ENCODE measurements at places on chromosomes 5 and 9.

- no peak for DNase-seq
These were observed 41.7 kb downstream of the TMEM161B start for GRCh38 chr5:88226881-88227450.

GRCh38 chr9:11045589-11045988, 432.8 kb upstream of the PTPRD start:
- DNase-seq: no peak

- no peak for DNase-seq
These were observed 105.0 kb upstream of the ALDH1B1 start for GRCh38 chr9:38287420-38287985.

- DNase-seq: no peak
These were observed 5.3 kb downstream of the SLC36A3 start for GRCh38 chr5:151298063-151298855.

GRCh38 chr9:1604942-1605560, 410.1 kb upstream of the SMARCA2 start:
- DNase-seq: no peak

GRCh38 chr5:171710451-171711024, 75.1 kb upstream of the SMIM23 start:
- no peak for DNase-seq

GRCh38 chr9:113587471-113588031, 124.0 kb downstream of the RGS3 start:
- no peak for DNase-seq

DNA sequence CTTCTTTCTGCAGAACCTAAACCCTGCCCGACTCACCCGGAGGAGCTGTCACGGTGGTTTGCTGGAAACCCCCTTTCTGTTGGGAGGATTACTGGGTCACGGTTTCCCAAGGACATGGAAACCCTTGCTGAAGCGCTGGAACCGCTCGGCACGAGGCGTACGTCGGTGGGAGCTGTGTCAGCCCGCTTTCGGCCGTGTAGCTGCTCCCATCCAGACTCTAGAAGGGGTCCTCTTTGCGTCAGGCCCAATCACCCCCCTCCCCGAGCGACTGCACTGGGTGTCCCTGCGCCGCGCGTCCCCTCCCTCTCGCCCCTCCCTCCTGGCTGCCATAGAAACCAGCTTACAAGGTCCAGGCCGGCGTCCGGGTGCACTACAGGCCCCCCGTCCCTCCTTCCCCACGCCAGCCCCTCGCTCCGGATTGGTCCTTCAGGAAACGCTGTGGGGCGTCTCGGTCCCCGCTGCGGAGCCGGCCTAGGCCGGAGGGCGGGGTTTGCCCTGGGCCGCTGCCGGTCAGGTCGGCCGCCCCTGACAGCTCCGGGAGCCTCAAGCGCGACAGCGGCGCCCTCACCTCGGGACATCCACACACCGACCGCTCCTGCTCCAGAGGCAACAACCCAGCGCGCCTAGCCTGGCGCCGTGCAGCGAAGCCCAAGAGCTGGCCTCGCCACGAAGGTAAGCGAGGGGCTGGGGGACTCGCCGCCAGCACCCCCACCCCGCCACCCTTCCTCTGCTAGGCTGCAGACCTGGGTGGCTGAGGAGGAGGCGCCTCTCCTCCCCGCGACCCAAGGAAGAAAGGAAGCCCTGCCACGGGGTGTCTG, at the start of gene NIM1K:
Gene NIM1K (plus strand): TSS at position 486 of the 818 bp plus-strand sequence. CDS start 53,551 bp downstream, outside the sequence.
- DNase-seq: no peak

- DNase-seq: no peak
These were observed 16.2 kb downstream of the CLINT1 start for GRCh38 chr5:157842787-157843186.

- DNase-seq: no peak
These were observed 23.6 kb upstream of the KCNIP1 start for GRCh38 chr5:170480260-170480659.

GRCh38 chr5:128513806-128514205, 24.2 kb downstream of the FBN2 start:
- no peak for DNase-seq

DNA sequence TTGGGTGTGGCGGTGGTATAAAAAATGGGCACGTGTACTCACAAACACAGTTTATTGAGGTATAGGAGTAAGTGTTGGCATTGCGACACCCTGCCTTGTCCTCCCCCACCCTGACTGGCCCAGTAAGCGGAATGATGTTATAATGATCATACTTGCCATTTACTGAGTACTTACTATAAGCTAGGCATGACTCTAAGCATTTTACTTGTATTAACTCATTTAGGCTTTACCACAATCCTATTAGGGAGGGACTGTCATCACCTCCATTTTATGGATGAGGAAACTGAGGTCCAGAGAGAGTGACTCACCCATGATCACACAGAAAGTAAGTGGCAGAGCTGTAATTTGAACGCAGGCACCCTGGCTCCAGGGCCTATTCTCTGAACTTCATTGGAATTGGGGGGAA, 2.3 kb downstream of the SMIM3 start:
- no peak for DNase-seq

GRCh38 chr5:56941981-56942380, 9.9 kb downstream of the MIER3 start:
- DNase-seq: no peak

DNA sequence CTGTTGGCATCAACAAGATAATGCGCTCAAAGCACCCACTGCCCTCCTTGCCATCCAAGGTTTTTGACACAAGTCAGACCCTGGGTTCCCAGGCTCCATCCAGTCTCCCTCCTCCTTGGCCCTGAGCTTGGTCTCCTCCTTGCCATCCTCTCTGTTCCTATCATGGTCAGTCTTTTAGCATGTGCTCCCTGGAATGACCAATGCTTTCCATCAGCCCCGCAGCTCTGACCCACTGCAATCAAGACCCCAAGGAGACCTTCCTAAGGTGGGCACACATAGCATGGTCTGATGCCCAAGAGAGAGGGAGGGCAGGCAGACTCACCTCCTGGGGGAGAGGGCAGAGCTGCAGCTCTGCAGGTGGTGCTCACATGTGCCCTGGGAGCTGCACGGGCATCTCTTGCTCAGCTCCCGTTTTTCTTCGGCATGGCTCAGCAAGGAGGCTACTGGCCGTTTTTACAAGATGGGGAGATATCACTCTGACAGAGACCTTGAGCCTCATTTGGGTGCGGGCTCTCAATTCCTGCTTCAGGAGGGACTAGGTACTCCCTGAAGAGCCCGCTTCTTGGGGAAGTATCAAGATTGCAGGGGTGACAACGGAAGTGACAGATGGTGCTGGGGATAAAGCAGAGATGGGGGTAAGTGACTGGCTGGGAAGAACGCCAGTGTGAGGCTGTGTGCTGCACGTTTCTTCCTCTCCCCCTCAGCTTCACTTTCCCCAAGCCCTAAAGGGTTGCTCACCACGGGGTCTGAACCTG, 3.3 kb downstream of the SEPTIN8 start:
- no peak for DNase-seq

DNA sequence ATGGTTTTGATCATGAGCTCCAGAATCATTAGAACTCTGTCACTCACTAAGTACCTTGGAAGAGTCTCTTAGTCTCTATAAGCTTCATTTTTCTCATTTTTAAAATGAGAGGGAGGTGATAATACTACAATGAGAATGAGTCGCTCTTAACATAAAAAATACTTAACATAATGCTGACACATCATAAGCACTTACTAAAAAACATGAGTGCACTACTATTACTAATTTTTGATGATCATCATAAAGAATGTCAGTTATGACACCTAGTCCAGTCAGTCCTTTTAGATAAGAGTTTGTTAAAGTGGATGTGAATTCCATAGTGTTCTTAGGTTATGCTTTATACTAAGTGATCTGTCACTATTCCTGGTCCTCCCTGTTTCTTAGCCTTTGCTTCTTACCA, 200.4 kb upstream of the SLC24A2 start:
- no peak for DNase-seq

- DNase-seq: no peak
These were observed 115.5 kb upstream of the ACTBL2 start for GRCh38 chr5:57598097-57598496.

- no peak for DNase-seq
These were observed 194.8 kb upstream of the TRPC7 start for GRCh38 chr5:136560126-136560525.

DNA sequence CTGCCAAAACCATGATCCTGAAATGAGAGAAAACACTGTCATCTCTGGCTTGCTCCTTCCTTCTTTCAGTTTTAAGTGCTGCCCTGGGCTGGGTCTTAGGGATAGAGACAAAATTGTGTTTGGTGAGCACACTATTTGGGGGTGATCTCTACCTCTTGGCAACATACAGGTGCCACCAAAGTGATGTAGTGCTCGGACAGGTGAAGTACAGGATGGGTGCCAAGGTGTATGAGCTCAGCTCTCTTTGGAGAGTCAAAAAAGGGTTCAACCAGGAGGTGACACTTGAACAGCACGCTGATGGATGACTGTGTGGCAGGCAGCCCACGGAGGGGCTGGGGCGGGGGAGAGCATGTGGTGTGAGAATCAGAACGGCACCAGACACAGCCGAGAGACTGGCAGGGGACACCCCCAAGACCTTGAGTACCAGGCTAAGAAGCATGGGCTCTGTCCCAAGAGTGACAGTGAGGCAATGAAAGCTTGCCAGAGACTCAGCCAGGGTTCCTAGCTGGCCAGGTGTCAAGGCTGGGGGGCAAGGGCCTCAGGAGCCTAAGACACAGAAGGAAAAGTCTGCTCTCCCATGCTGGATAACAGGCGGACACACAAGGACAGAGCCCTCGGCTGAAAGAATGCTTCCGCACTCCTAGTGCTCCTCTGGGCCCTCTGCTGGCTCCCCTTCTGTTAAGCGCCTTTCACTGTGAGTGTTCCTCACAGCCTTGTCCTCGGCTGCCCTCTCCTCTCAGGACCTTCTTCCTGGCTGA, 2.5 kb downstream of the NHP2 start:
- no peak for DNase-seq

- no peak for DNase-seq
These were observed 36.1 kb upstream of the CCNG1 start for GRCh38 chr5:163401271-163401670.

DNA sequence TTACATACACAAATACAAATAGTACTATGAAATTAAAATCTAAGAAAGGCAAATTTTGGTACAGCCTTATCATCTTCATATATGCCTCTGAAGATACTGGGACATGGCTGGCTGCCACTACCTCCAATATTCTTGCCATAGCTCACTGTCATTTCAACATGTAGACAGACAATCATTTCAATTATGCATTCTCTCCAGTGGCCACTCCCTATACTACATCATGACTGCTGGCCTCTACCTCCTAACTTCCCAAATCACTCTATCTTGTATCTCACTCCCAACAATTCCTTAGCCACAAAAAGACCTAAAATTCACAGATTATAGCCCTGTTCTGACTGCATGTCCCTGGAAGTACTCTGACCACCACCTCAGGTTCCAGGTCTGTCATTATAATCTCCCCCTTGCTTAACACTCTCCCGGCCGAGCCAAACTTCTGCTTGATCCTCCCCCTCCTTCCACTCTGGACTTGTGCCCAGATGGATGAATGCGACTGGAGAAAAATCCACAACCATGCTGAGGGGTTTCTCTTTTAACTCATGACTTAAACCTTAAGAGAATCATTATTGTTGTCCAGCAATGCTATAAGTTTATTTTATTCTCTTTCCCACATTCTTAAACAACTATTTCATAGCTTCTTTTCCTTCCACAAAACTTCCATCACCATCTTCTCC, 225.3 kb upstream of the TLE4 start:
- no peak for DNase-seq

GRCh38 chr5:139276426-139276825, 17.1 kb upstream of the MATR3 start:
- DNase-seq: no peak

- DNase-seq: no peak
These were observed 3.8 kb downstream of the ARSI start for GRCh38 chr5:150298701-150299451.

GRCh38 chr9:111056538-111056937, 18.3 kb upstream of the LPAR1 start:
- no peak for DNase-seq

- DNase-seq: no peak
These were observed 270.6 kb downstream of the MLLT3 start for GRCh38 chr9:20351715-20352114.

DNA sequence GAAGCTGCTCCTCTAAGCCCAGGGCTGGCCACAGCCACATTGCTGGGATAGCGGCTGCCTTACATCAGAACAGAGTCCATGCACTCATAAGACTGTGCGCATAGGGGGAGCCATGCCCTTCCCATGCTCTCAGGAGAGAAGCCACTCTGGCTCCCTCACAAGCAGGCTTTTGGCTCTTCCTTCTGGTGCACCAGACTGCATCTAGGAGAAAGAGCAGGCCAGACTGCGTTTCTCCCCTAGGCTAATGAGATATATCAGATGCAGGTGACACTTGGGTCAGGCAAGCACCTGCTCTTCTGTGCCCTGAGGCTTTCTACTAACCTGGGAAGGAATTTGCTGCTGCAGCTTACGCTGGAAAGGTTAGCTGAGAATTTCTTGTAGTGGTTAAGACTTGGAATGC, 43.2 kb upstream of the BRINP1 start:
- DNase-seq: no peak

- DNase-seq: no peak
These were observed 4.8 kb upstream of the SLC6A19 start for GRCh38 chr5:1196562-1196961.

DNA sequence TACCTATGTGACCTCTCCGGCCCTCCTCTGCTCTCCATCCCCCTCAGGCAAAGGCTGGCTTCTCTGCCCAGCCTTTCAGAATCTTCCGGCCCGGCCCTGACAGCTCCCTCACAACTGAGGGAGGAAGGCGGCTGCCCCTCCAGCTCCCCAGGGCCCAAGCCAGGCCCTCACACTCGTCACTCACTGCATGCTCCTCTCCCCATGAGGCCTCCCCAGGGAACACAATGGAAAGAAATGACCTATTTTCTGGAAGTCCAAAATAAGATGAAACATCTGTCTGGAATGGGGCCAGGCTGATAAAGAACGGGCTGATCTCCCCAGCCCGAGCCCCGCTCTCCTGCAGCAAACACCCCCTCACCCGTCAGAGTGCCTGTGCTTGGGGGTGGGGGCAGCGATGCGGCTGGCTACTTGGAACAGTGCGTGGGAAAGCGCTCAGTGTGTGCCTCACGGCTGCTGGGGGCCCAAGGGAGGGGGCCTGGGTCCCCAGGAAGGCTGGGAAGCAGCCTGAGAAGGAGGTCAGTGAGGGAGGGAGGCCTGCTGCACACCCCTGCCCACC, 11.3 kb downstream of the PDGFRB start:
- DNase-seq: no peak

DNA sequence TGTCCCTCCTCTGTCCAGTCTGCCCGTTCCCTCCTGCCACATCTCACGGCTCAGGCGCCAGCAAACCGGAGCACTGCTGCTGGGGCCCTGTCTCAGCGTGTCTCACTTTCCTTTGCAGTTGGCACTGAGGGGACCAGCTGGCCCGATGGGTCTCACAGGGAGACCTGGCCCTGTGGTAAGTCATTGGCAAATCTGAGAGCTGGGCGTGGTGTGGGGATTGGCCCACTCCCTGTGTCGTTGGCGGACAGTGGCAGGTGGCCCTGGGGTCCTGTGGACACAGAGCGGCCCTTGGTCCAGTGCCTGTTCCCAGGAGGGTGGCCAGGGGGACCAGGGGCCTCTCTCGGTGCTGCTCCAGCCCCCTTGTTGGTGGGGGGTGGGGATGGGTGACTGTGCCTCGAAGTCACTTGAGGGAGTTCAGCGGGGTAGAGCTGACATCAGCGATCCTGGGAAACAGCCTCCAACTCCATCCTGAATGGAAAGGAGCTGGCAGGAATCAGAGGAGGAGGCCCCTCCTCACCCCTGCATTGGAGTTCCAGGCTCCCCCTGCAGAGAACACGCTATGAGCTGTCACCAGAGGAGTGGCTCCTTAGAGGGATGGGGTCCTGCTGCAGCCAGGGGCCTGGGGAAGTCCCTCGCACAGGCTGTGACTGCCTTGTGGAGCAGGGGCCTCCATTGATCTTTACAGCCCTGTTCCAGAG, 111.0 kb downstream of the COL5A1 start:
- DNase-seq: no peak
